HT-29 (cell line): ENCODE measurements at places on chromosomes 6 and 20. TPM values are rescaled to one million over a fixed set of nuclear protein-coding genes. Genes with fewer than 3 reads are reported as not detected.
A peak's percentile ranks its signal among the peaks of the same experiment; 100 is the strongest.

The SLC24A3 gene
- not detected in 2 replicates for total RNA-seq

The TBXT gene
- total RNA-seq = not detected in 2 replicates

The NPEPL1 gene
- 21.3 and 21.6 TPM in 2 replicates for total RNA-seq

DNA sequence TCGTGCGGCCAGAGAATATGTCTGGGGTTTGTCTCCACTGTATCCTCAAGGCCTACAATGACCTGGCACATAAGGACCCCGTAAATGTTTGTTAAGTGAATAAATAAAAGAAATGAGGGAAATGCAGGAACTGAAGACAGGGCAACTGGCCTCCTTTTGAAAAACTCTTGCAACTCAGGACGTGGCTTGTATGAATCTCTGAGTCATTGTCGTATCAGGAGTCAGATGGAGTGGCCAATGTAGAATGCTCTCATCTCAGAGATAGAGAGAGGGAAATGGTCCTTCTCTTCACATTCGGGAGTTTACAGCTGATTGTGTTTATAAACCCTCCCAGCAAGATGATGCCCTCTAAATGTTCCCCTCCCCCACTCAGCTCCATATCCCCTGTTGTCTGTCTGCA is 57.1 kb downstream of the UST start:
- DNase-seq = no peak

GRCh38 chr6:72936766-72937559 is 288.3 kb downstream of the KHDC1L start:
- DNase-seq = no peak

DNA sequence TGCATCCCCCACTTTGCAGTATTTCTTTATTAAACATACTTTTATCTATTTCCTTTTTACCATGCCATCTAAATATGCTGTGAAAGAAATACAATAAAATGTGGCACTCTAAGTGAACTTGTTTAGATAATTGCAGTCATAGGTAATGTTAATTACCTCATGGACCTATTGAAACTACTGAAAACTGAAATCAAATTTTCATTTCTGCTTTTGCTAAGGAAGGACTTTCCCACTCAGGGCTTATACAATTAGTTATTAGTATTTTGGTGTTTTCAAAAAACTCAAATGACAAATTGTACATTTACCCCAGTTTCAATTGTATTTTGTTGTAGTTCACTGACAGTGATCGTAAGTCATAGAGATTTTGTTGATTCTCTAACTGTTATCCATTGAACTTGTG is 88.4 kb downstream of the ID4 start:
- no peak for DNase-seq

- peak; percentile 83 for DNase-seq
Observed at GRCh38 chr6:16759646-16760515, 1.4 kb downstream of the ATXN1 start.

- no peak for DNase-seq
Observed at GRCh38 chr20:57847104-57847503, 137.3 kb upstream of the PMEPA1 start.

DNA sequence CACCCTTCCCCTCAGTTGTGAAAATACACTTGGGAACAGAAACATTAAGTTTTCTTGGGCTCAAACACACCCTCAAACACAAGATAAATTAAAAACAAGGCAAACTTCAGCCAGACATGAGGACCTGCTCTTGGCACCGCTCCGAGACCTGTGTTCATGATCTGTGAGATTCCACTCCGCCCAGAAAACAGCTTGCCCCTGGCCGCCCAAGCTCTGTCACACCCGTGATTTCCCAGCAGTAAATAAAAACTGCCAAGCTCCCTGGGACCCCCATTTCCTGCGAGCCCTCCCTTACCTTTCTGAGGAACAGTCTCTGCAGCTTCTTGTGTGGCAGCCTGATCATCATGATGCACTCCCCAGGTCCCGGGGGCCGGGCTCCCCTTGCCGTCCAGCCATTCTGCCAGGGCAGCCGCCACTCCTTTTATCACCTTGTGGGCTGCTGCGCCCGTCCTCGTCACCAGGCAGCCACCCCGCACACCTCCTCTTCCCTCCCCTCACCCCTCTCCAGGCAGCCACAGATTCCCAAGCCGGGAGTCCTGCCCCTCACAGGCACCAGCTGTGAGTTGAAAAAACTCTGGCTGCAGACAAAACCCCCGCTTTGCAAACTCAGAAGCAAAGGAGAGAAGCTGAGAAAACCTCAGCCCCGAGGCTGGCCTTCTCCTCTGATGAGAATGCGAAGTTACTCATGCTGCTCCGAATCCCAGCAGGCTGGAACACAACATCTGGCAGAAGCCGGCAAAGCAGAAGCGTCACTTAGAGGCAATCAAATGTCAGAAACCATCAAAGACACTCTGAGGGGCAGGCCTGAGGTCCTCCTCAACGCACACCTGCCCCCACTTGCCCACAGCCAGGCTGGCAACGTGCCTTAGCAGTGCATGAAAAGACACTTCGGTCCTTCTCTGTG is 130.4 kb upstream of the RPS6KA2 start:
- no peak for DNase-seq

GRCh38 chr6:1916334-1917070 is 306.8 kb downstream of the FOXC1 start:
- peak; percentile 82 for DNase-seq

DNA sequence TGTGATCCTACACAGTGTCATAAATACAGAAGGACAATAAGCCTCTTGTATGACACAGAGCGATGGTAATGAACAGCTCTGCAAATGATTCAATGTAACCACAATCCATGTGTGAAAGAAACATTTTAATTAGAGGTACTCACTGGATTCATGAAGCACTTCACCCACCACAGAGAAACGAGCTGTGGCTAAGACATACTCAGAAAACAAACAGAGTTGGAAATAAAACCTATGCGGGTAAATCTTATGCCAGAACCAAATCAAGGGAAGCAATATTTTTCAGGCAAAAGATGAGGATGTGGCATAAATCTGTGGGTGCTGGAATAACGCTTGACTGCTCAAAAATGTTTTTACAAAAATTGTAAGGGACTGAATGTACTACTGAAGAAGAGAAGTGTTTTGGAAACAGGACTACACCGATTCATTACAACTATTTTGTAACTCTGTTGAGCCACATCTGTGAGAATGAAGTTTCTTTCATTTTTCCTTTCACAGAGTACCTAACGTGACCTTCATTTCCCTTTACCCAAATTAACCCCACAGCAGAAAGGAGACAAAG is 112.1 kb downstream of the WDR27 start:
- no peak for DNase-seq

DNA sequence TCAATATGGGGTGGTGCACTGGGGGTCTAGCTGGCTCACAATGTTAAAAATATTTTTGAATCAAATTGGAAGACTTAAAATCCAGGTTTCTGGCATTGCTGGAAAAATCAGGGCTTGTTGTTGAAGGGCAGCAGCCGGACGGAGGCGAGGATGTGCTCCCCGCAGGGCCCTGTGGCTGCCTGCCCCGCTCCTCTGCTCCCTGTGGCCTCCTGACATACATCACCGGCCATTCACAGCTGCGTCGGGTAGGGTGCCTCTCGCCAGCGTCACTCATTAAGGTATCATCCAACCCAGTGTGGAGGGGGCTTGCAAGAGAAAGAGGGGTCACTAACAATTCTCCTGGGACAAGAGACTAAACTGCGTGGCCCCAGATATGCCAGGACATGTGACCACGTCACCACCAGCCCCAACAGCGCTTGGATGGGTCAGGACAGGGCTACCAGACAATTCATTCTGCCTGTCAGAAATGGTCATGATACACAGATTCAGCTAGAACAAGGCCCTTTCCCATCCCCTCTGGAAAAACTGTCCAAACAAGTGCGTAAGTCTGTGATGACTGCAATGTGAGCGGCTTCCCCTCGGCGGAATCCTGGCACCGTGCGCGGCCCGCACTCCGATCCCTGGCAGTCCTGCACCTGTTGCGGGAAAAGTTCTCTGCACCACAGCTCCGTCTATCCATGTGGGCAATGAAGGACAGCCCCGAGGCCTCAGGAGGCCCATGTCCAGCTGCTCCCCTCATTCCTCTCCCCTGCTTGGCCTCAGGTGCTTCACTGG is 12.0 kb downstream of the GATA5 start:
- DNase-seq = no peak

GRCh38 chr6:134278000-134278399 is 39.9 kb downstream of the SGK1 start:
- no peak for DNase-seq

DNA sequence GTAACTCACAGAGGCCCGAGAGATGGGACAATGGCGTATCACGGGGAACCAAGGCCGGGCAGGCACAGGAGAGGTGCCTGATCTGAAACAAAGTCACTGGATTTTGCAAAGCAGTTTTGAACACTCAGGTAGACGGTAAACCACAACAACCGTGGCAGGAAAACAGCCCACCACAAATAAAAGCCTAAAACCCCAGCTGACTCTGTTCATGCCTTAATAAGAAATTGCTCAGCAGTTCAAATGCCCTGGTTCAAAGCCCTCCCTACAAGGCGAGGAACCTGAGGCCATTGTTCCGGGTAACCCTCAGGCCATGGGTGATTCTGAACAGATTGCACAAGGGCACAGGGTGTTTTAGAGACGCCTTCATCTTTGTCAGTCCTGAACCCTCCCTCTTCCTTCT is 114.2 kb downstream of the MAP3K7 start:
- no peak for DNase-seq
